CD4-positive, alpha-beta T cell treated with Interferon gamma for 1 hour (primary cell): ENCODE measurements at places on chromosomes 3 and 15.

DNA sequence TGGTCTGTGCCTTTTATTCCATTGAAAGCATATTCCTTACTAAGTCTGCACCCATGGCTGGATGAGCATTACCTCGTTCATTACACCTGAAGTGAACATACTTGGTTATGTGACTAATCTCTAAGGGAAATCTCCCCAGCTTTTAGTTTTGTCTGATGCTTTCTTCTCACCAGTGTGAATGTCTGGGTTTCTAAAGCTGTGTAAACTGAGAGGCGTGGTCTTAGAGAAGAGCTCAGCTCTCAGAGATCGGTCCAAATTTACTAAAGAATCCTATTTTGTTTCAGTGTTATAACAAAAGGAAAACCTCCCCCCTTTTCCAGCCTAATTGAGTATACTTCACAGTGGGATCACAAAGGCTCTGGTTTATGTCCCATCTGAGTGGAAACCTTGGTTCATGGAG lies 352.3 kb downstream of the PTPRG start:
- DNase-seq: no peak

GRCh38 chr3:162192340-162193029 lies 695.9 kb downstream of the OTOL1 start:
- DNase-seq: no peak

GRCh38 chr3:25863011-25863415 lies 73.1 kb downstream of the OXSM start:
- DNase-seq: no peak

DNA sequence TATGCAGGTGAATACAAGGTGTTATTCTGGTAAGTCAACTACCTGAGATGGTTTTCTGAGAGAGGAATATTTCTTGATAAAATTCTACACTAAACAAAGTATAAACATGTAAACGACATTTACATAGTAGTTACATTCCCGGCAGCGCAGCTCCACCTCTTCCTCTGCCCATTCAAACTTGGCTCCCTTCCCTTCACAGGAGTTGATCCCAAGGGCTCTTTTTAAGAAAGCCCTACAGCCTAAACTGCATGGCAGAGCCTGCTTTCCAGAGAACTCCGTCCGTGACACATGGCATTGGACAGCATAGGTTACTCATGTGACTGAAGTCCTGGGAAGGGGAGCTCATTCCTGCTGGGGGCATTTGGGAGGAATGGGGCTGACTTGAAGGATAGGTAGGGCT lies 22.0 kb upstream of the LCTL start:
- DNase-seq: no peak

- DNase-seq: no peak
Measured at GRCh38 chr3:115666920-115667737, 43.8 kb downstream of the GAP43 start.

DNA sequence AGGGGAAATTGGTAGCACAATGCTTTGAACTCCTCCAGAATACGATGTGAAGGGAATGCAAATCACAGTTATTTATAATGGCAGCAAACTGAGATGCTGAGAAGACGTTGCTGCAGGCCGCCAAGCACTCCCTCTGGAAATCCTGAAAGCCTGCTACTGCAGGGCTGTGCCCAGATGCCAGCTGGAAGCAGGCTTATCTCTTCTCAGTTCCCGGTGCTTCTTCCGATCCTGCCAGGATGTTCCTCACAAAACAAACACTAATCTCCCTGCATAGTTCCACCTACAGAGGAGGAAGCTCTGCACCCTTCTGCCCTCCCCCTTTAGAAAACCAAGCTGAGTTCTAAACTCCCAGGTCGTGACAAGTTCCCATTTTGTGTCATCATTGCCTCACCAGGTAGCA lies 201.7 kb upstream of the BCL6 start:
- DNase-seq: no peak

GRCh38 chr3:133988631-133989161 lies 41.0 kb downstream of the SLCO2A1 start:
- DNase-seq: no peak
